ENCODE measurements at places on chromosomes 6 and 20. TPM values are rescaled to one million over a fixed set of nuclear protein-coding genes. Genes with fewer than 3 reads are reported as not detected.
A peak's percentile ranks its signal among the peaks of the same experiment; 100 is the strongest.

DNA sequence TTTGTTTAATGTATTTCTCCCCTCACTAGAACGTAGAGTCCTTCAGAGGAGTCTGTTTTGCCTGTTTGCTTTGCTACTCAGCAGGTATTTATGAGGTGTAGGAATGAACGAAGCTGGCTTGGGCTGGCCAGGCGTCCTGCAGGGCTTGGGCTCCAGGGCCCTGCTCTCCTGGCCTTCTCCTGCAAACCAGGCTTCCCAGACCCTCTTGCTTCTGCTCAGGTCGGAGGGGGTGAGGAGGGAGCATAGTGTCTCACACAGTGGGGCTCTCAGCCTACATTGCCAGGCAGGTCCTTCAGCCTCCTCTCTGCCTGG, 24.6 kb upstream of the MLN start:
- no peaks in the 10 kb centered on the region for H3K36me3 ChIP-seq
- no peak for DNase-seq

- peaks cover 42% of the 10 kb centered on the region for H3K4me1 ChIP-seq
- H3K27me3 ChIP-seq, result no peaks in the 10 kb centered on the region
- DNase-seq, result peak; percentile 72
- peak overlapping the region; percentile 62 for H3K27ac ChIP-seq
These were observed 211.5 kb downstream of the TMEM200A start for GRCh38 chr6:130577178-130577919.

- no peak for DNase-seq
- H3K27me3 ChIP-seq, result no peaks in the 10 kb centered on the region
- no peak overlapping the region for H3K27ac ChIP-seq
- no peak overlapping the region for H3K4me3 ChIP-seq
- no peaks in the 10 kb centered on the region for H3K4me1 ChIP-seq
These were observed 57.2 kb downstream of the GFRA4 start for GRCh38 chr20:3606021-3606420.

GRCh38 chr20:10172998-10173655, 45.5 kb upstream of the SNAP25 start:
- H3K36me3 ChIP-seq, result no peaks in the 10 kb centered on the region
- no peaks in the 10 kb centered on the region for H3K27me3 ChIP-seq
- H3K4me3 ChIP-seq, result peak overlapping the region; percentile 47

- H3K4me1 ChIP-seq, result no peaks in the 10 kb centered on the region
- H3K27me3 ChIP-seq, result peaks cover 13% of the 10 kb centered on the region
- DNase-seq, result no peak
- no peak overlapping the region for H3K27ac ChIP-seq
- no peak overlapping the region for H3K4me3 ChIP-seq
- H3K36me3 ChIP-seq, result no peaks in the 10 kb centered on the region
These were observed 247.0 kb downstream of the PHACTR1 start for GRCh38 chr6:12963567-12963966.

DNA sequence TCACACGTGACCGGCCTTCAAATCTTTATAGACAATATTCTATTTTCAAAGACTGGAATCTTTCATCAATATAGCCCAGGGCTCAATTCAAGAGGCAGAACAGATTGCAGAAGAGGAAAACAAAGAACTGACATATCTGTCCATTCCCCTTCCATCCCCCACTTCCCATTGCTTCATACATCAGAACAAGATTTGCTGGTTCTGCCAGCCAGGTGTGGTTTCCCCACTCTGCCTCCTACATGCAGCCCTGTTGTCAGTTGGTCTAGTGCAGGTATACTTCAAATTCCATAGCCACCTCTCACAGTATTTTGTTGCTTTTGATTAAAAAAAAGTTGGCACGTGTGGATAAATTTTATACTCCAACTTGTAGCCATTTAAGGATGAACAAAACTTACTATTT, 174.9 kb downstream of the CD109 start:
- no peak for DNase-seq
- no peaks in the 10 kb centered on the region for H3K27me3 ChIP-seq
- H3K36me3 ChIP-seq, result no peaks in the 10 kb centered on the region

- no peaks in the 10 kb centered on the region for H3K36me3 ChIP-seq
- no peaks in the 10 kb centered on the region for H3K4me1 ChIP-seq
- H3K4me3 ChIP-seq, result no peak overlapping the region
- H3K27me3 ChIP-seq, result no peaks in the 10 kb centered on the region
- no peak for DNase-seq
These were observed 33.1 kb downstream of the NR2E1 start for GRCh38 chr6:108198761-108199498.

DNA sequence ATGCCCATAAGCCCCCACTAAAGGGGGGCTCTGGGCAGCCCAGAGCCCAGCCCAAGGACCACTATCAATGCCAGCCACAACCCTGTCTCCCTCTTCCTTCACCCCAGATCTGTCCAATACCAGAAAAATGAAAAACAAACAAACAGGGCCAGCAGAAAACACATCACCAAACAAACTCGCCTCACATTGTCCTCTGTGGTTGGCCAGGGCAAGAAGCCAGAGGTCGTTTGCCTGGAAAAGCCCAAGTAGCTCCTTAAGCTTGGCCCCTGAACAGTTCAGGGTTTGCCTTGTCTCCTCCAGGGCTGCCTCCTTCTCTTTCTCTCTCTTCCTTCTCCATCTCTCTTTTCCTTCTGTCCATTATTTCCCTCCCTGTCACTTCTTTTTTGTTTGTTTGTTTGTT, 10.1 kb upstream of the SCUBE3 start:
- no peak overlapping the region for H3K27ac ChIP-seq
- H3K4me1 ChIP-seq, result no peaks in the 10 kb centered on the region
- no peak for DNase-seq

GRCh38 chr6:25027221-25027916, 91.6 kb upstream of the RIPOR2 start:
- DNase-seq, result no peak
- no peak overlapping the region for H3K4me3 ChIP-seq
- no peak overlapping the region for H3K27ac ChIP-seq
- no peaks in the 10 kb centered on the region for H3K36me3 ChIP-seq
- no peaks in the 10 kb centered on the region for H3K27me3 ChIP-seq

- DNase-seq, result no peak
- H3K27me3 ChIP-seq, result no peaks in the 10 kb centered on the region
- peaks cover 17% of the 10 kb centered on the region for H3K36me3 ChIP-seq
- H3K27ac ChIP-seq, result no peak overlapping the region
- H3K4me1 ChIP-seq, result no peaks in the 10 kb centered on the region
These were observed 31.2 kb downstream of the NUS1 start for GRCh38 chr6:117706504-117706903.

DNA sequence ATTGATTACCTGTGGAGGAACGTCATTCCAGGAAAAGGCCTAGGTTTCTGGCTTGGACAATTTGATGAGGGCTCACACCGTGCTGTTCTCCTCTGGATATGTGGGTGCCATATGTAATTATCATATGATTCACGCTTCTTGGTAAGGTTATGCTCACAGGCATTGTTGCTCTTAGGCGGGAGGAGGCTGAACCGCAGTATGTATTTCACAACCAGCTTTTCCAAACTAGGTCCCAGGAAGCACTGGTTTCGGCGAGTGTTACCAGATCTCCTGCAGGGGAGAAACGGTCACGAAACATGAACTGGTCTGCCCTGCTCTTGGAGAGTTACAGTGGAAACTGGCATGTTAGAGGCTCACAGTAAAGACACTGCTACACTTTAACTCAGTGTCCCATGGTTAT, 793 bp upstream of the FAM50B start:
- H3K4me3 ChIP-seq, result peak overlapping the region; percentile 68
- H3K27me3 ChIP-seq, result no peaks in the 10 kb centered on the region

RGS17 gene
- 3.5 TPM for total RNA-seq

CLDN20 gene
- total RNA-seq, result not detected

PROKR2 gene
- total RNA-seq, result not detected

SAMD5 gene
- 4.3 TPM for total RNA-seq

CNBD2 gene
- 3.1 TPM for total RNA-seq

IL17F gene
- not detected for total RNA-seq

SEMG2 gene
- not detected for total RNA-seq

ZGPAT gene
- total RNA-seq, result 28.3 TPM

FAM162B gene
- total RNA-seq, result 0.81 TPM

SMOC2 gene
- total RNA-seq, result 1.8 TPM
